ENCODE measurements at places on chromosomes 11 and 22.

- no peak for DNase-seq
Observed at GRCh38 chr22:49869845-49870712, 16.4 kb downstream of the ZBED4 start.

- DNase-seq = no peak
Observed at GRCh38 chr11:16862726-16863125, 124.3 kb downstream of the C11orf58 start.

GRCh38 chr22:49310354-49310753 lies 517.3 kb downstream of the BRD1 start:
- DNase-seq = no peak

GRCh38 chr22:46070803-46071450 lies 79.4 kb upstream of the PPARA start:
- DNase-seq = no peak

DNA sequence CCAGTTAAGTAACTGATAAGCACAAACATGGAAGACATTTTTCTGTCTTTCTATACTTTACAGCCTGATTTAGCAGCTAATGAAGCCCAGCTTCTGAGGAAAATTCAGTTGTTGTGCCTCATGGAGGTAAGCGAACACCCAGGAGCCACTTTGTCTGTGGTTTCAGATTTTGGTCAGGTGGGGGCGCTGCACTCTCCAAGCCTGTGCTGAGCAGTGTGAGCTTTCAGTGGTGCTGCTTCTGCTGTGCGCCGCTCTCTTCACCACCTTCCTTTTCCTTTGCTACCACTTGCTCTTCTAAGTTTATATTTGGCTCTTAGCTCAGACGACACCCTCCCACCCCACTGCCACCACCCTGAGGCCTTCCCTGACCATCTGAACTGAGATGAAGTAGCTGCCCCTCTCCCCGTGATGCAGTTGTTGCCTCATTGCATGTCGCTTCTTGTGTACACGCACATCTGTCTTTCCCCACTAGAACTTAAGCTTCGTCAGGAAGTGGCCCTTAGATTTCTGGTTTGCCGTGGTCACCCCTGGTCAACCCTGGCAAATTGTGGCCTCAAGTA lies 14.0 kb downstream of the PSMD13 start:
- no peak for DNase-seq

DNA sequence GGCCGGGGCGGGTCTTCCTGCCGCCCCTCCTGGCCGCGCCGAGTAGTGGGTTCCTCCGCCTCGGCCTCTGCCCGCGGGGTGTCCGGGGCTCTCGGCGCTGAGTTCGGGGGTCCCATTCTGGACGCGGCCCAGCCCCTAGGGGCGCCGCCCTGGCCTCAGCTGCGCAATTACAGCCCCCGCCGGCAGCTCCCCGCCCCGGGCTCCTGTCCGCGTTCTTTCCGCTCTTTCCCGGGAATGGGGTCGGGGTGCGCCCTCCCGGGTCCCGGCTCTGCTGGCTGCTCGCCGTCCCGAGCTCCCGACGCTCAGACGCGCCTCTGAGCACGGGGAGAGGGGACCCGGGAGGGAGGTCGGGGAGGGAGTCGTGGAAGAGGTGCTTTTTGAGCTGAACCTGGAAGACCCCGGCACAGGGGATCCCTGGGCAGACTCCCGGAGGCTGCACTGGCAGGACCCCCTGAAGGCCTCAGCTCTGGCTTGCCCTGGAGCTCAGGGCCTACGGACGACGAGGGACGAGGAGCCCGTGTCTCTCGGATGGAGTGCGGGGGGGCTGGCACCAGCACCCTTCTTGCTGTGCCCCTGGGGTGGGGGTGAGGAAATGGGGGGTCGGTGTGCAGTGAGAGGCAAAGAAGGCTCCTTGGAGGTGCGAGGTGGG lies 558 bp downstream of the TSPAN4 start:
- no peak for DNase-seq

GRCh38 chr11:61158691-61159381 lies 2.4 kb downstream of the VPS37C start:
- no peak for DNase-seq

DNA sequence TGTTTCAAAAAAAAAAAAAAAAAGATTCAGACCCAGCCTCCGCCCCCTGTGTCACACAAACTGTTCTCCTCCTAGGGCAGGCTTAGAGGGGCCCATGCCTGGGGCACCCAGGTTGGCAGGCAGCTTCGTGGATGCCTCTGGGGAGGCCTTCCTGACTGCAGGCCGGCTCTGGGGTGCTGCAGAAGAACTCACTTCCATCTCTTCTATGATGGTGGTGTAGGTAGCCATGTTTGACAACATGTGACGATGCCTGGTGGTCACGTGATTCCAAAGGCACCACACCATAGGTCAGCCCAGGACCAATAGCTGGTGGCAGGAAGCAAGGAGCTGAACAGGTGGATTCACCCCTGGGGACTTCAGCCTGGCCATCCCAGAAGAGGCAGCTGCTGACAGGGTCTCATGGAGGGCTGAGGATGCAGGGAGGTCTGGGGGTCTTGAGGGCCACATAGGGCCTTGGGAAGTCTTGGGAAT lies 24.1 kb upstream of the CELSR1 start:
- no peak for DNase-seq

DNA sequence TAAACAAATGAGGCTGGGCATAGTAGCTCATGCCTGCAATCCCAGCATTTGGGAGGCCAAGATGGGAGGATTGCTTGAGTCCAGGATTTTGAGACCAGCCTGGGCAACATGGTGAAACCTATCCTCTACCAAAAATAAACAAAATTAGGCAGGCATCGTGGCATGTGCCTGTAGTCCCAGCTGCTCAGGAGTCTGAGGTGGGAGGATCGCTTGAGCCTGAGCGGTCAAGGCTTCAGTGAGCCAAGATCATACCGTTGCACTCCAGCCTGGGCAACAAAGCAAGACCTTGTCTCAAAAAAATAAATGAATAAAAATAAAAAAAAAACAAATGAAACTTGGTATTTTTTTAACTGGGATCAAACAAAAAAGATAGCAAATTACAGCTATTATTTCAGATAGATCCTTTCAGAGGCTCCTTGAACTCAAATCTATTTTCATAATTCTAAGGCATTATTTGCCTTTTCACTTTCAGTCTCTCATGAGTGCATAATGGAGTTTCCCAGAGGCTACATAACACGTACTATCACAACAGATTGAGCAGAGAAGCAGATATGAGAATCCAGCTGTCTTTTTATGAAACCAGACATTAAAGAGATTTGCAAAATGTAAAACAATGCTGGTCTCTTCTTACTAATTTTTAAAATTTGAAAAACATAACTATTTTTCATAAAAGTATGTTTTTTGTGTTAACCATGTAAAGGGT lies 23.1 kb downstream of the DDIAS start:
- no peak for DNase-seq

DNA sequence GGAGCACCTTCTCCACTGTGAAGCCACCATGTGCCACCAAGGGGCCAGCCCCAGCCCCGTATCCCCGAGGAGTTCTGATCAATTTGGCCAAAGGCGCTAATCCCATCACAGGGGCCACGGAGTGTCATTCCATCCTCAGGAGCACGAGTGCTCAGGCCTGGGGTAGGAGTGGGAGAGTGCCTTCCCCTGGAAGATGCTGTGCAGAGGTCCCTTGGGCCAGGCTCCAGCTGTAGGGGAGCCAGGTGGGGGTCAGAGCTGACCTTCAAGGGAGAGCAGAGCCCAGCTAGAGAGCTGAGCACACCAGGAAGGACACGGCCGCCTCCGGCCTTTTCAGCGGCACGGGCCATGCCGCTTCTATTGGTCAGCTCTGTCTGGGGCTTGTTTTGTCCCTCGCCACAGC lies 1459.9 kb downstream of the BRD1 start:
- no peak for DNase-seq

DNA sequence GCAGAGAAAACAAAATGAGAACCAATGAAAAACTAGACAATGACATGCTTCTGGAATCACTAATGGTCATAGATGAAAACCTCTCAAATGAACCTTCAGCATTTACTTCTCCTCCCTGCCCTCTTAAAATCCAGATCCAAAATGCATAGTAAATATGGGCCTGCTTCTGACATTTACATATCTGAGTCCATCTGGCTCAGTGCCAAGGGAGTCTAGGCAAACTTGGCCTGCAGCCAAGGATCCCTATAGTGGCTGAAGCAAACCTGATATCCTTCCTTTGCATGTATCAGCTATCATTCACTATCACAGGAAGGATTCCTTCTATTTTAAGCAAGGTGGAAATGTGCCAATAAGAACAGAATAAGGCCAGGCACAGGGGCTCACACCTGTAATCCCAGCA lies 104.8 kb downstream of the C11orf58 start:
- no peak for DNase-seq

GRCh38 chr11:130420478-130421198 lies 7.8 kb downstream of the ADAMTS8 start:
- no peak for DNase-seq

DNA sequence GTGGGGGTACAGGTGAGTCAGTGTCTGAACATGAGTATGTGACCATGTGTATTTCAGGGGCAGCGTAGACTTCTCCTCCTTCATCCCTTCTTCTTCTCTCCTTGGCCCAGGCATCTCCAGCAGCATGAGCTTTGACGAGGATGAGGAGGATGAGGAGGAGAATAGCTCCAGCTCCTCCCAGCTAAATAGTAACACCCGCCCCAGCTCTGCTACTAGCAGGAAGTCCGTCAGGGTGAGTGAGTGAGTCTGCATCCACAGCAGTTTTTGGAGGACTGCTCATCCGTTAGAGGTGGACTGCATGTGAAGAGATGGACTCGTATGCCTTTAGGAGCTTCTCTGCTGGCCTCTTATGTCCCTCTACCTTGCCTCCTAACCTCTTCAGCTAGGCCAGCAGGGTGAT lies 15.6 kb downstream of the TUB start:
- no peak for DNase-seq

DNA sequence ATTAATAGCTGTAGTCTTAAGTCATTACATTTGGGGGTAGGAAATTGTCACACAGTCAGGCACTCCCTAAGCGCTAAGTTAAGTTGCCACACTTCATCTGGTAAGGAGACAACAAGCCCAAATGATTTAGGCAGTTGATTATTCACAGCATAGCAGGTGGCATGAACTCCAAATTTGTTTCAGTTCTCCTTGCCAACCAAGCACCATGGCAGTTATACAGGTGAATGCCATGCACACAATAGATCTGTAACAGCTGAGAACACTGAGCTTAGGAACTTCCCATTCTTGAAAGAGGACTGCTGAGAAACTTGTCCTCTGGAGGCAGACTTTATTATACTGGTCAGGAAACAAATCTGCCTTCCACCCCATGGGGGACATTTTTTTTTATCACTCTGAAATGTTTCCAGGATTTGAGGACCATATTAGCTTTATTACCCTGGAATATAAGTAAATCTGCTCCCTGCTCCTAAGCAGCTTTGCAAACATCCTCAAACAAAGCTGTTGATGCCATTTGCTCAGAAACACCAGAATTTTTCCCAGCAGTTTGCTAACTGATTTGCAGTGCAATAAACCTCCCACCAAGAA lies 5.1 kb upstream of the INTS4 start:
- DNase-seq = no peak

DNA sequence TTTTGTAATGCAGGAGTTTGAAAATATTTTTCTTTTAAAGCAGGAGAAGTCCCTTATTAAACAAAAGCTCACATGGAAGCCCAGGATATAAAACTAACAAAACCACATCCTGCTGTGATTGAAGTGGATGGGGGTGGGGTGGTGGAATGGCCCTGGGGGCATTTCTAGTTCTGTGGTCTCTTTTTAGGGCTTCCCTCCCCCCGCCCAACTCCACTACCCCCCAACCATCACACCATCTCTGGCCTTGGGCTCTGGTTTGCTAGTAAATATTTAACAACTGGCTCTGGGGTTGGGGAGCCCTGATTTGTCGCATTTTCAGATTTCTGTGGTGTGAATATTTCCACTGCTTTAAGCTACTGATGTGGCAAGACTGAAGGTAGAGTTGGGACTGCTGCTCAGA lies 279.6 kb upstream of the PLET1 start:
- no peak for DNase-seq

DNA sequence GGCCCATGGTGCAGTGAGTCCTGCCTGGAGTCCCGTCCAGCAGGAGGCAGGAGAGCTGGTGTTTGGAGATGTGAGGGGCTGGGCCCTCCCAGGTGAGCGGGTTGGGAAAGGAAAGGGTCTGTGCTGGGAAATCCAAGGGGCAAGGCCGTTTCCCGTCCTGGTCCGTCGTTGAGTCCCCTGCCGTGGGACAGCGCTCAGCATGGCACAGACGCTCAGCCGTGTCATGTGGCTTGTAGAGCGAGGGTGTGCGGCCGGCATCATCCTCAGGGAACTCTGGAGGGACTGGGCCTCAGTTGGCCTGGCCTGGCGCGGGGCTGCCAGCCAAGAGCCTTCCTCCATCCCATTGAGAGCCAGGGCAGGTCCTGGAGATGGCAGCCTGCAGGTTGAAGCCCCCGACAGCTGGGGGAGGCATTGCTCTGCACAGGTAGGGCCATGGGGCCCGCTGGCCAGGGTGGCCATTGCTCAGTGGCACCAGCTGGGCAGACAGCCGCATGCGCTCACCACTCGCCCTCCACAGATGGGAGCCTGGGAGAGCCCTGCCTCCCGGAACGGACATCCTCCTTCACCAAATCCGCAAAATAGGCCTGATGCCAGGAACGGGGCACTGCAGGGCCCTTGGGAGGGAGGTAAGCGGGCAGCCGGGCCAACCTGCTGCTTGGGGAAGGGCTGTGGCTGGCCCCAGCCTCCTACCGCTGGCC lies 28.7 kb downstream of the KCNQ1 start:
- DNase-seq = no peak

- no peak for DNase-seq
Observed at GRCh38 chr11:75743711-75744563, 24.6 kb upstream of the DGAT2 start.

DNA sequence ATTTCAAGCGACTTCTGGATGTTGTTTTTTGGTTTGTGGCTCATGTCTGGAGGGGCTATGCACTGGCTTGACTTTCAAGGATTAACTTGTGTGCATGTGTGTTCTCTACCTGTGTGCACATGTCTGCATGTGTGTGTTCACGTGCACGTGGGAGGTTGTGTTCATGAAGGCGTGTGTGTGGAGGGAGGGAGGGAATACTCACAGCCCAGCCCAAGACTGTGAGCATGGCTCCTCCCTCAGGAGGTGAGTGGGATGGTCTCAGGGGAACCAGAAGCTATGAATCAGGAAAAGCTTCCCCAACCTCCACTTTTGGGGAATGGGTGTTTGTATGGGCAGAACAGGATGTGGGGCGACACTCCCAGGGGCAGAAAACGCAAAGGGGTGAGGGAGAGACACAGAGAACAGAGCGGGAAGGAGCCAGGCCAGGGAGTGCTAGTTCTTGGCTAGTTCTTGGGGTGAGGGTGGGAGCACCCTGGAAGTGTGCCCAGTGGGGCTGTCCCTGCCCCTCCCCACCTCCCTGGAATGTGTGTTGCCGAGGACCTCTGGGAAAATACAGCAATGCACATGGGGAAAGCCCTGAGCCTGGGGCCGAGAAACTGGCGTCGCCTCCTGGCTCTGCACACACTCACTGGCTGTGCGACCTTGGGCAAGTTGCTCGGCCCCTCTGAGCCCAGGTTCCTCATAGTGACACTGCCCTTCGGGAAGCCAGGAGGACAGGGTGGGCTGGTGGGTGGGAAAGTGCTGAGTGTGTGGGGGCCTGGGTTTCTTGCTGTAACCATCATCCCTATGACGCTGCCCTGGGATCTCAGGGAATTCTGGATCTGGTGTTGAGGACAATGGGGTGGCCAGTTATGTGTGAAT lies 16.9 kb upstream of the ALX4 start:
- no peak for DNase-seq

Data from cortex of kidney (tissue), 1 donor.